Activated CD4-positive, alpha-beta T cell treated with anti-CD3 and anti-CD28 coated beads, Interleukin-2, Interleukin-6, amounts not matched to agents 100 ng/mL and 50 ng/mL, durations not matched to agents 16 hours and 8 hours (primary cell): ENCODE measurements at places on chromosomes 7 and 10.

DNA sequence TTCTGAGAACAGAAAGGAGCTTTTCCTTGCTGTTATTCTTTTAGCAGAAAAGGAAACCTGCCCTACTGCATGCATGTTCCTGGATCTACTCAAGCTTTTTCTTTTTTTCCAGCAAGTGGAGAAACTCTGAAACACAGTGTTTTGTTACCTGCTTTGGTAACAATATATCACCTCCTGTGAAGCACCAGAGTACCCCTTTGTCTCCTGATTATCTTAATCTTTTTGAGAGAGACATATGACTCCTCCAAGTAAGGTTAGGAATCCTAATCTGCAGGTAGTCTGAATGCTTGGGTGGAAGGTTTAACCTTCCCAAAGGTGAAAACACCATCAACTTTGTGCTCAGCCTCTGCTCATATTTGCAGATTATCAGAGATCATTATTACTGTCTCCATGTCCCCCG, 93.1 kb downstream of the MAPK8 start:
- DNase-seq: no peak

DNA sequence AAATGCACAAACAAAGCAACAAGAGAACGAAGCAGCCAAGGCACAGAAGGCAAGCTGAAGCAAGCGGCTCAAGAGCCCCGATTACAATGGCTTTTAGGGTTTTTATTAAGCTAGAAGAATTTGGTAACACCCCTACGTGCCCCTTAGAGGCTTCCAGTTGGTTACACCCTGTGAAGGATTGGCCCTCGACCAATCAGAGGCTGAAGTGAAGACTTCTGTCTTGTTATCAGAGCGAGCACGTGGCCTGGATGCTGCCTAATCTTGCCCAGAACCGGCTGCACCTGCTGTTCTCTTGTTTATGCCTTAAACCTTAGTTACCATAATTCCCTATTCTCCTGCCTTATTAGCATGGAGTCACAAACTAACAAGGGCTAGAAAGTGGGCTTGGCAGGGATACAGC, 21.4 kb downstream of the KCNK18 start:
- DNase-seq: no peak

DNA sequence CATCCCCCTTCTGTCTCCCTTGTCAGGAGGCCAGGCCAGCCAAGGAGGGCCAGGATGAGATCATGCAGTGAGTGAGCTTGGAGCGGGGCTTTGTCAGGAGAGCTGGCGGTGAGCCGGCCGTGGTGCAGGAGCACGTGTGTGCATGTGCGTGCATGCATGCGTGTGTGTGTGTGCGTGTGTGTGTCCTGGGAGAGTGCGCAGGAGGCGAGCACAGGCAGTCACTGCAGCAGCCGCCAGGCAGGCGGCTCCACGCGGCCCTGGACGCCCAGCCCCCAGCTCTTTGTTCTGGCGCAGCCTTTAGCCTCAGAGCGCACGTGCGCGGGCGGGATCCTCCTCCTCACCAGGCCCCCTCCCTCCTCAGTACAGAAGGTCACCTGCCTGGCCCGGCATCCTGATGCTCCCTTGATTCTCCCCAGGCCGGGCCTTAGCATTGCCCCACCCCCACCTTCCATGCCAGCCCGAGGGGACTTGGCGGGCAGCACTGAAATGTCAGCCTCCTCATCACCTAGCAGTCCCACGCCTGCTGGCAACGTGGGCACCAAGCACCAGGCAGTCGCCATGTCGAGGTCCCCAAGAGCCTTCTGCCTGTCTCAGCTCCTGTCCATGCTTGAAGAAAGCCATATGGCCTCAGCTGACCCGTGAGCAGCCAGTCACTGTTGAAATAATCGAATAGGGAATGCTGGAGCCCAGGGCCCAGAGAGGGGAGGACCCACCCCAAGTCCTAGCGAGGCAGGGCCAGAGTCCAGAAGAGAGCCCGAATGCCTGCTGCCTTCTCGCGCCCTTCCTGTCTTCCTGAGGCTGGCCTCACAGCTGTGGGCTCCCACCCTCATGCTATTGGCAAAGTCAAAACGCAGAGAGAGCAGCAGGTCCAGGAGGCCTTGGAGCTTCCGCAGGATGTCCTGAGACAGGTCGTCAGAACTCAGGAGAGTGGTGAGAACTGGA, 125.9 kb upstream of the PPIF start:
- DNase-seq: no peak

DNA sequence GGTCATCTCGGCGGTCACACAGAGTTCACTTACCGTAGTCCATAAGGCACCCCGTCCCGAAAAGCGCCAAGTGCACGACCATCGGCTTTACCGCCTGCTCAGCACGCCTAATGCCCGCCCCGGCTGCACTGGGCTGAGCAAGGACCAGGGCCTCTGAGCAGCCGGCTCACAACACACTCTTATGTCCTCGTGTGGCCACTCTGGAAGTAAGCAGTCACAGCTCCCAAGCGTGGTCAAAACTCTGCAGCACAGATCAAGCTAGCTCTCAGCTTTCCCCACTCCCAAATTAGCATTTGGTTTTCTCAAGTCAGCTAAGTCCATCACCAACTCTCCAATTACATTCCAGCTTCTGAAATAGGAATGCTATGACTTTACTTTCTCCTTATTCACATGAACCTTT, 57.7 kb downstream of the MAD1L1 start:
- no peak for DNase-seq

- no peak for DNase-seq
Measured at GRCh38 chr7:114008696-114009095, 89.9 kb upstream of the PPP1R3A start.

- DNase-seq: no peak
Measured at GRCh38 chr10:98363220-98363619, 51.8 kb downstream of the PYROXD2 start.

DNA sequence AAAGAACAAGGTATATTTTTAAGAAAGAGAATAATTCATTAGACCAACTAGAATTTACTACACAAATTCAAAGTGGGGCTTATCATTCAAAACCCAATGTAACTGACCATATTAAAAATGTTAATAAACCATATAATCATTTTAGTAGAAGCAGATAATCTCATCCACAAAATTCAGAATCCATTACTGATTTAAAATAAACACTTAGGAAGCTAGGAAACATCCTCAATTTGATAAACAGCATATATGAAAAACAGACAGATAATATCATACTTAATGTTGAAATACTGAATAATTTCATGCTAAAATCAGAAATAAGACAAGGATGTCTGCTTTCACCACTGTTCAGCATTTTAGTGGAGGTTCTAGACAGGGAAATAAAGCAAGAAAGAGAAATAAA, 902.8 kb upstream of the PHF14 start:
- DNase-seq: no peak

DNA sequence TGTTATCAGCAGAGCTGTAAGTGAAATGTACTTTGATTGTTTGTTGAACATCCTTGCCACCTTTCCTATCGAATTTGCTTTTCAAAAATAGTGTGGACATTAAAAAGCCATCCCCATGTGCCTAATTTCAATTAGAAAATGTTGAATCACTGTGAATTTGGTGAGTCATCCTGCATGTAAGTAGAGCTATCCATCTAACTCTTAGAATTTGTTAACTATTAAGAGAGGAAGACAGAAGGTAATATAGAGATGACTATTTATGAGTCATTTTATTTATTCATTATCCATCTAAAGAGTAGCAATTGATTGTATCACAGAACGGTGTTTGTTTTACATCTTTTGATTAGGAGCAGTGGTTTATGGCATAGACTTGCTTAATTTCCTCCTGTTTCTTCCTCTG, 154.7 kb downstream of the MGMT start:
- no peak for DNase-seq

- no peak for DNase-seq
Measured at GRCh38 chr10:122530177-122530576, 30.4 kb upstream of the DMBT1 start.

- peak; percentile 18 for DNase-seq
Measured at GRCh38 chr7:102992938-102993717, 80.3 kb downstream of the LRRC17 start.

- no peak for DNase-seq
Measured at GRCh38 chr10:103881416-103882284, 26.3 kb upstream of the SH3PXD2A start.

DNA sequence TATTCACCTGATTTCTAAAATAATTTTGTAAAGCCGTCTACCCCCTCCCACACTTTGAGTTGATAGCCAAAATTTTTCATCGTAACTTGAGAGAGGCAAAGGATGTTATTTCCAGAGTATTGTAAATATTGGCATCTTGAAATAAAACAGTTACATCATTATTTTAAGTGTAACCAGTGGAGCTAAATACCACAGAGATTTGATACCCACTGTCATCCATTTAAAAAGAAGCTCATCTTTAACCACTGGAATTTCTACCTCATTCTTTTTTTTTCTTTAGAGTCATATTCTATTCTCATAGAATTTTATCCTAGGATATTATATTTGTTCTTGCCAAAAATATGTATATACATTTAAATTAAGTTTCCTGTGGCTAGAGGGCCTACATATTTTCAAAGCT, 48.6 kb downstream of the CAMK1D start:
- DNase-seq: no peak
